ENCODE measurements at places on chromosomes 6 and 20. TPM values are rescaled to one million over a fixed set of nuclear protein-coding genes. Genes with fewer than 3 reads are reported as not detected.

GRCh38 chr6:43705996-43706395, 18.4 kb upstream of the MRPS18A start:
- DNase-seq: no peak

GRCh38 chr6:12263403-12263802, 26.8 kb upstream of the EDN1 start:
- DNase-seq: no peak

GRCh38 chr6:136169394-136170148, 80.5 kb downstream of the MTFR2 start:
- DNase-seq: no peak

The TFAP2A gene
- polyA plus RNA-seq: 30.2 TPM

GRCh38 chr6:89927791-89928550, 33.7 kb downstream of the GJA10 start:
- no peak for DNase-seq

- DNase-seq: no peak
Observed at GRCh38 chr6:32128751-32129296, 778 bp upstream of the ATF6B start.

The KIF13A gene
- polyA plus RNA-seq: 36.9 TPM

Data from left renal pelvis (tissue), 4 donors.